ENCODE measurements at places on chromosomes 11 and 22. TPM values are rescaled to one million over a fixed set of nuclear protein-coding genes. Genes with fewer than 3 reads are reported as not detected.

PRG2 gene
- total RNA-seq, result not detected

SYT12 gene
- not detected for total RNA-seq

GRCh38 chr11:129613071-129613470 lies 202.6 kb upstream of the TMEM45B start:
- no peak overlapping the region for H3K4me3 ChIP-seq
- H3K36me3 ChIP-seq, result no peaks in the 10 kb centered on the region
- H3K27ac ChIP-seq, result no peak overlapping the region

PYGM gene
- total RNA-seq, result 1.3 TPM

GRCh38 chr22:49425356-49425755 lies 402.3 kb downstream of the BRD1 start:
- H3K27ac ChIP-seq, result peak overlapping the region; percentile 87
- no peak overlapping the region for H3K4me3 ChIP-seq
- H3K27me3 ChIP-seq, result no peaks in the 10 kb centered on the region

HPX gene
- total RNA-seq, result not detected

- H3K27me3 ChIP-seq, result no peaks in the 10 kb centered on the region
- no peak overlapping the region for H3K27ac ChIP-seq
- H3K36me3 ChIP-seq, result no peaks in the 10 kb centered on the region
- no peak overlapping the region for H3K4me3 ChIP-seq
Measured at GRCh38 chr11:117621226-117621625, 175.8 kb downstream of the DSCAML1 start.

DNA sequence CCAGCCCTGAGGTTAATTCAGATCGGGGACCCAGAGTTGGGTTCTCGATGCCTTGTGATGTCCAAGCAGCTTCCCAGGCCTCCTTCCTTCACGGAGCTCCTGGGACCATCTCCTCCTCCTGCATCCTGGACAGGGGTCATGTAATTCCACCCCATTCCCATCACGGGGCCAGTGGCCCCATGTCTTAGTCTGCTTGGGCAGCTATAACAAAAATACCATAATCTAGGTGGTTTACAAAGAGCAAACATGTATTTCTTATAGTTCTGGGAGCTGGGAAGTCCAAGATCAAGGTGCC lies 41.7 kb upstream of the PRDM11 start:
- H3K27ac ChIP-seq, result no peak overlapping the region
- H3K4me1 ChIP-seq, result peaks cover 24% of the 10 kb centered on the region
- DNase-seq, result no peak
- no peak overlapping the region for H3K4me3 ChIP-seq

DNA sequence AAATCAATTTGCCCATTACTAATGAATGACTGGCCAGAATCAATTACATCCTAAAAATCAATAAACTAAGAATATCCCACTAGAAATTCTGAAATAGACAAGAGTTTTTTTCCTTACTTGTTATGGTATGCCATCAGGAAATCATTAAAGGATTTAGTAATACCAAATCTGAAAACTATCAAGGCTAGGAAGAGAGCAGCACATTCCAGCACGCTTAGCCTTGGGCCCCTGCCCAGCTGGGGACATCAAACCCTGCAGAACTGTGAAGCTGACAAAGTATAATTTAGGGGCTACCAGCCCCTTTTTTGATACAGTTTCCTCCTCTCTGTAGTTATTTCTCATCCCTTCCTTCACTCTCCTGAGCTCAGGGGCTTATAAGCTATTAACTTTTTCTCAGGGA lies 247.8 kb upstream of the ZC3H12C start:
- no peak overlapping the region for H3K27ac ChIP-seq
- H3K4me1 ChIP-seq, result no peaks in the 10 kb centered on the region
- H3K27me3 ChIP-seq, result no peaks in the 10 kb centered on the region
- DNase-seq, result no peak
- H3K4me3 ChIP-seq, result no peak overlapping the region

DNA sequence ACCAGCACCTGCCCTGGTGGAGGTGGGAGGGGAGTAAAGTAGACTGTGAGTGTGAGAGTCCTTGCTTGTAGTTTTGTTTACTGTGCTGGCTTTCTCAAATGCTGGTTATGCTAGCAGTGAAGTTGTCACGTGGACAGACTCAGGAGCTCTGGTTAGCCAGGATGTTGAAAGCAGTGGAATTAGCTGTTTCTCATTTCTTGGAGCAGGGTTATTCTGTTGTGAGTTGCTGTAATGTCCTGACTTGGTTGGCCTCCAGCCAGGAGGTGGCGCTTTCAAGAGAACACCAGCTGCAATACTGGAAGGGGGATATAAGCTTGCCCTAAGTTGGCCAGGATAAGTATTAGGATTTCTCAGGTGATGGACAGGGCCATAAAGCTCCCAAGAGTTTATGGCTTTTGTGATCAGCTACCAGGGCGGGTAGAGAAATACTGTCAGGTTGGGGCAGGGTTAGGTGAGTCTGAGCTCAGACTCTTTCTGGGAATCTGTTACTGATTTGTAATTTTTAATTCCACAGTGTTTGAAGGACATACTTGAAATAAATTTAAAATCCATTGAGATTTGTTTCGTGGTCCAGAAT lies 13.7 kb downstream of the CYP2D6 start:
- H3K27ac ChIP-seq, result no peak overlapping the region
- peak; percentile 51 for DNase-seq
- no peak overlapping the region for H3K4me3 ChIP-seq
- H3K36me3 ChIP-seq, result no peaks in the 10 kb centered on the region

DNA sequence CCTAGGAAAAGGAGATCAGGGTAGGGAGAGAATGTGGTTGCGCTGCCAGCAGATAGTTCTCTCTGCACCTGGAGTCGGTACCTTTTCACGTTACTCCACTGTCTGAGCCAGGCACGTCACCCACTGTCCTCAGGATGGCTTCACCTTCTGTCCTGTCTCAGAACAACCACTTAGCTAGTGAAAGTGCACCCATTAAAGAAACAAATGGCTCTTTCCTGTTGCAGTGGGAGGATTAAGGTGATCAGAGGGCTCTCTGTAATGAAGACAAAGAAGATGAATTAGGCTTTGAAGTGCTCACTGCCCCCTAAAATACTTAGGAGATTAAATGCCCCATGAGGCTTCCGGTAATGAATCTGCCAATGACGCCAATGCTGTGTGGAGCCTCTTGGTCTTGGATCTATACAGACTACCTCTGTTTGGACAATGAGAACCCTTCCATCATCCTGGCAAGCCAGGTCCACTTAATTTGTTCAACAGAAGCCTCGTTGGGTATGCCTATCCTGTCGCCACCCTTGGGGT lies 113.7 kb downstream of the INSC start:
- H3K4me3 ChIP-seq, result no peak overlapping the region
- no peak for DNase-seq
- H3K27me3 ChIP-seq, result peaks cover 3% of the 10 kb centered on the region

GRCh38 chr11:57163160-57163868 lies 18.4 kb upstream of the LRRC55 start:
- no peaks in the 10 kb centered on the region for H3K4me1 ChIP-seq
- no peak for DNase-seq
- no peaks in the 10 kb centered on the region for H3K36me3 ChIP-seq
- no peak overlapping the region for H3K4me3 ChIP-seq
- H3K27ac ChIP-seq, result no peak overlapping the region

GRCh38 chr11:121461843-121462242 lies 9.1 kb upstream of the SORL1-AS1 start:
- no peak for DNase-seq
- peak overlapping the region; percentile 86 for H3K27ac ChIP-seq
- H3K36me3 ChIP-seq, result peaks cover 4% of the 10 kb centered on the region
- H3K27me3 ChIP-seq, result no peaks in the 10 kb centered on the region

GRCh38 chr22:21054714-21055563 lies 9.2 kb downstream of the LRRC74B start:
- no peaks in the 10 kb centered on the region for H3K27me3 ChIP-seq
- peaks cover 11% of the 10 kb centered on the region for H3K4me1 ChIP-seq
- no peak overlapping the region for H3K27ac ChIP-seq
- DNase-seq, result no peak
- no peaks in the 10 kb centered on the region for H3K36me3 ChIP-seq

DNA sequence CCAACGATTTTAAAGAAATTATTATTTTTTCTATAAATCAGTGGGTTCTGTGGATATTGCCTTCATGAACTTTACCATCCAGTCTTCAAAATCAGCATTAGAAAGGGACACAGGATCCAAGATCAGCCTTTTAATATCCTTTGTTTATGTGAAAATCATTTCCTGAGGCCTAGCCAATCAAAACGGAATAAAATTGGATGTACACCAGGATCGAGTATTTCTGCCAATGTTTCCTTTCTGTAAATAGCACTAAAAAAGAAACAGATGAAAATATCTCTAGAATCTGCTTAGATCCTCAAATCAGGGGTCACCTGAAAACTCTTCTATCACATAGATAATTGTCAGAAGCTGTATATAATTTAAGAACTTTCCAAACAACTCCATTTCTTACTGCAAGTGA lies 1598.5 kb downstream of the LRRC4C start:
- H3K27me3 ChIP-seq, result no peaks in the 10 kb centered on the region
- DNase-seq, result no peak
- no peak overlapping the region for H3K27ac ChIP-seq
- no peaks in the 10 kb centered on the region for H3K4me1 ChIP-seq

- DNase-seq, result no peak
- H3K27ac ChIP-seq, result no peak overlapping the region
- no peaks in the 10 kb centered on the region for H3K4me1 ChIP-seq
- H3K27me3 ChIP-seq, result peaks cover 8% of the 10 kb centered on the region
- no peak overlapping the region for H3K4me3 ChIP-seq
Measured at GRCh38 chr11:48193876-48194275, 22.7 kb upstream of the OR4B1 start.

Measured in Karpas-422 (cell line).